NCI-H526 treated with DMSO at 0.1 percent for 48 hours (cell line): ENCODE measurements at places on chromosomes 11 and 22.

GRCh38 chr22:25096638-25097405 lies 102.8 kb upstream of the CRYBB3 start:
- DNase-seq: no peak

- peak; percentile 20 for DNase-seq
These were observed 12.0 kb downstream of the TRIOBP start for GRCh38 chr22:37708580-37709444.

DNA sequence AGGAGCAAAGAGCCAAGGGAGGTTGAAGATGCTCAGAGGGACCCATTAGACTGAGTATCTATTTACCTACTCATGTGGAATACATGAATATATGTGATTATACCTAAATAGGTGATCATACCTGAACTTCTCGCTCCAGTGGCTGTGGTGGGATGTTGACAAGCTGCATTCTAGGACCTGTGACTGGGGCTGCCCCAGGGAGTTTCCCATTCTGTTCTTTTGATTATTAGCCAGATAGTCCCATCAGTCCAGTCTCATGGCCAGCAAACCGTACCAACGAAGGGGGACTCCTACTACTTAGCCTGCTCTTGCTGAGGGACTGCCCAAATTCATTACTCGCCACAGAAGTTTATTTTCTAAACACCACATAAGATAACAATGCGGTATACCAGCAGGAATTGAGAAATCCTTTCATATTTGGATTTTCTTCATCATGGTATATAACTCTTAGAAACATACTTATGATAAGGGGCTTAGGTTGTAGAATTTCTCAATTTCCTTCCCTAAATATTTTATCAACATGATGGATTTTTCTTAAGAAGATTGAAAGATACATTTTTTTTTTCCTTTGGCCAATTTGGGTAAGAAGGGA lies 273.9 kb downstream of the NTM start:
- DNase-seq: no peak

- DNase-seq: no peak
These were observed 1.3 kb upstream of the NPTXR start for GRCh38 chr22:38845004-38845740.

DNA sequence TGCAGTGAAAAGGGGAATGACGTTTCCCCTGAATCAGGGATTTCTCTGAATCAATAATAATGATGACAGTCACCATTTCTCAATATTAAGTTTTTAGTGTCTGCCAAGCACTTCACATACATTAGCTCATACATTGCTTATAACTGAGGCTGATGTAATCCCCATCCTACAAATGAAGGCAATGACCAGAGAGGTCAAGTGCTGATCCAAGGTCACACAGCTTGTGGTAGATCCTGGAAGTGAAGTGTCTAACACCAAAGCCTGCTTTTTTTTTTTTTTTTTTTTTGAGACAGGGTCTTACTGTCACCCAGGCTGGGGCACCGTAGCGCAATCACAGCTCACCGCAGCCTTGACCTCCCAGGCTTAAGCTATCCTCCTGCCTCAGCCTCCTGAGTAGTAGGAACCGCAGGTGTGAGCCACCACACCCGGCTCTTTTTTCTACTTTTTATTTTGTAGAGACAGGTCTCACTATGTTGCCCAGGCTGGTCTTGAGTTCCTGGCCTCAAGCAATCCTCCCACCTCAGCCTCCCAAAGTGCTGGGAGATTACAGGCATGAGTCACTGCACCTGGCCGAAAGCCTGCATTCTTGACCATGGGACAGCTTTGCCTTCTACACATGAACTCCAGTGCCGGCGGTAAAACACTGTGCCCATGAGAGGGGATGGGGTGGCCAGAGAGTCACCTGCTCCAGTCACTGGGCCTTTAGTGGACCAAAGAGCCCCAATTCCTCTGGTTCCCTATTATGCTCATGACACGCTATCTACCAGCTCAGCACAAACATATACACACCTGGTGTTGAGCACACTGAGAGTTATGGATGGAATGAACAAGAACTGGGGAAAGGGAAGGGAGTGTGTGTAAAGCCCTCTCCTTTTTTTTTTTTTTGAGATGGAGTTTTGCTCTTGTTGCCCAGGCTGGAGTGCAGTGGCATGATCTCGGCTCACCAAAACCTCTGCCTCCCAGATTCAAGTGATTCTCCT lies 17.4 kb downstream of the ARHGAP1 start:
- no peak for DNase-seq

DNA sequence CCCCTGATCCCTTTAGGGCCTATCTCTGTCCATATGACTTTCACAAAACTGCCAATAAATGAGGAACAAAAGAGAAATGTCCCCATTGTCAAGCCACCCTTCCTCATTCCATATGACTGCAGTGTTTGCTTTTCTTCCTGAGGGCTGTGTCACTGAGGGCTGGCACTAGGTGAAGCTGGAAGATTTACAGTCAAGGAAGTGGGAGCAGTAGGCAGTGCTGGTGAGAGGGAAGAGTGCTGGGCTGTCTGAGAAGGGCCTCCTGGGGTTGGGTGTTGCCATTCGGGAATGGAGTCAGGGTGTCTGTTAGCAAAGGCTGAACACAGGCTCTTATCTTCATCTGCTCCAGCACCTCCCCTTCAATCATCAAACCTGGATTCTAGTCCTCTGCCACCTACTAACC lies 30.9 kb downstream of the INSC start:
- no peak for DNase-seq

- no peak for DNase-seq
These were observed 11.4 kb downstream of the DNAL4 start for GRCh38 chr22:38782402-38783094.

DNA sequence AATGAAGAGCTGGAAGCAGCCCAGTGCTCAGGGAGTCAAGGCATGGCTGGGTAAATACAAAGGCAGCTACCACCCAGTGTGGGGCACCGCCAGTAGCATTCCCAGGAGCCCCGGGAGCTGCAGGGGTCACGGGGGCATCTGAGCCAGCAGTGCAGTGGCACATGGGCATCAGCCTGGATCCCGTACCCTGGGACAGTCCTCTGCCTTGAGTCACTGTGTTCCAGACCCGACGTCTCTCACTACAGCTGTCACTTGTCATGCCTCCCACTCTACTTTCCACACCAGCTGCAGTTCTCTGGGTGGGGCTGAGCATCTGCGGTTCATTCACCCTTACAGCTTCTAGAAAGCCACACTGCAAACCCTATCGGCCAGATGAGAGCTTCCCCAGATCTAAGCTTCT lies 29.6 kb downstream of the DHCR7 start:
- no peak for DNase-seq

GRCh38 chr22:39980596-39980995 lies 14.2 kb upstream of the FAM83F start:
- no peak for DNase-seq

- peak; percentile 53 for DNase-seq
These were observed 450 bp upstream of the BCL2L13 start for GRCh38 chr22:17638182-17638431.

DNA sequence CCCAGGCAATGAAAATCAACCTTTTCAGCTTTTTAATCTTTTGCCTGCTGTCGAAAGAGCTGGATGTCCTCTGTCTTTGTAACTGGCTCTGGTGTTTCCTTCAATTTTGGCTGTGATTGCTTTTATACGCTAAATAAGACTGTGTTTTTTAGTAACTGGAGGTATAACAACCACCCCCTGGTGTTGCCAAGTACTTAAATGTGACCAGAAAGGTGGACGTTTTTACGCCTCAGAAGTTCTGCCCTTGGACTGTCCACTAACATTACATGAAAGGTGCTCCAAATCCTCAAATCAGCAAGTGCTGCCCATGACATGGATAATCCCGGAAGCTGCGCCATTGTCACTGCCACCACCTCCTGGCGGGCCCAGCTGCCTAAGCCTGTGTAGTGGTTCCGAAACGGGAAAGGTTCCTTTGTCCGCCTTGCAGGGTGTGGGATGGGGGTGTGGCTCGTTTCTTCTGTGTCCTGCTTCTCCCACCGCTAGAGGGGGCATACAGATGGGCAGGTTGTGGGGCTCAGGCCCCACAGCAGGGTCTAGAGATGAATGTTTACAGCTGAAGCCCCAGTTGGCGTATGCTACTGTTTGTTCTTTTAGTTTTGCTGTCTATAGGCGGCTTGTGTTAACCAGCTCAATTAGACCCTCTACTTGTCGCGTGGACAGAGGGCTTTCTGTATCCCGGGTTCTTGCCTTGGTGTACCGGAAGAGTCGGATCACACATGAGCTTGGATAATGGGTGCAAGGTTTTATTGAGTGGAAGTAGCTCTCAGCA lies 82.2 kb upstream of the SEPTIN5 start:
- no peak for DNase-seq

GRCh38 chr11:106288822-106289387 lies 211.4 kb downstream of the AASDHPPT start:
- DNase-seq: no peak

GRCh38 chr11:45947885-45948284 lies 25.4 kb downstream of the LARGE2 start:
- no peak for DNase-seq

- no peak for DNase-seq
These were observed 5.5 kb downstream of the B3GNT6 start for GRCh38 chr11:77039491-77040400.

DNA sequence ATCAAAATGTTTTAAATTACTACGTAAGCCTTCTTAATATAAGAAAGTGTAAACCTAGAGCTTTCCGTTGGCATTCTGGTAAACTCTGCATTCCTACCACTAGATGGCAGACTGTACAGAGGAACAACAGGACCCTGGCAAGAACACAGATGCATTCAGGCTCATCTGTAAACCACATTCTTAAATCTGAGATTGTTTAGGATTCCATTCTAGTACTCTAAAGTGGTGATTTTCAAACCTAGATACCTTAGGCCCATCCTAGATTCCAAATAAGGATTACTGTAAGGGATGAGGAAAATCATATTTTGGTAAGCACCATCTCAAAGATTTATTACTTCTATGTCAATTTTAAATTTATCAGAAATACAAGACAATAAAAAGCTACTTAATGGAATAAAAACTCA lies 26.9 kb downstream of the PICALM start:
- peak; percentile 80 for DNase-seq
